Stimulated activated CD8-positive, alpha-beta memory T cell treated with anti-CD3 and anti-CD28 coated beads, Interleukin-4, amount 100 ng/mL, for 24 hours (primary cell): ENCODE measurements at places on chromosomes 6 and 20.

DNA sequence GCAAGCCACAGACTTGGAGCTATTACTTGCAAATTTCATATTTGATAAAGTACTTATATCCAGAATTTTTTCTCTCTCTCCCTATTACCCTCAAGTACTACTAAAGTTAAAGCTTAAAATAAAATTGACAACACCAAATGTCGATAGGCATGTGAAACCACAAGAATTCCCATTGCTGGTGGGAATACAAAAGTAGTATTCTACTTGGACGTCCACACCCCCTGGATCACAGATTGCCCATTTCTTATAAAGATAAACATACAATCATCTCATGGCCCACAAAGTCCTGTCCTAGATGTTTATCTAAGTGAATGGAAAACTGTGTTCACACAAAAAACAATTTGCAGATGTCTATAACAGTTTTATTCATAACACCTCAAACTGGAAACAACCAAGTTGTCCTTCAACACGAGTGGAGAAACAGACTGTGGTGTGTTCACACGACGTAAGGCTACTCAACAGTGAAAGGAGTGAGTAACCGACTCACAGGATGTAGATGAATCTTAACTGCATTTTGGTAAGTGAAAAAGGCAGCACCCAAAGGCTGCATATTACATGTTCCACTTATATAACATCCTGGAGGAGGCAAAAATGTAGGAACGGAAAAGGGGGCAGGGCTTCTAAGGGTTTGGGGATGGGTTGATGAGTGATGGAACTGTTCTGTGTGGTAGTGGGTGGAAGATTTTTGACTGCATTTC, 297.4 kb downstream of the THBS2 start:
- no peak for DNase-seq

- DNase-seq = no peak
Observed at GRCh38 chr6:151807513-151808370, at the start of gene ESR1. ESR1 (plus strand) TSS chr6:151807682; CDS start chr6:151807913, 231 bp downstream.

DNA sequence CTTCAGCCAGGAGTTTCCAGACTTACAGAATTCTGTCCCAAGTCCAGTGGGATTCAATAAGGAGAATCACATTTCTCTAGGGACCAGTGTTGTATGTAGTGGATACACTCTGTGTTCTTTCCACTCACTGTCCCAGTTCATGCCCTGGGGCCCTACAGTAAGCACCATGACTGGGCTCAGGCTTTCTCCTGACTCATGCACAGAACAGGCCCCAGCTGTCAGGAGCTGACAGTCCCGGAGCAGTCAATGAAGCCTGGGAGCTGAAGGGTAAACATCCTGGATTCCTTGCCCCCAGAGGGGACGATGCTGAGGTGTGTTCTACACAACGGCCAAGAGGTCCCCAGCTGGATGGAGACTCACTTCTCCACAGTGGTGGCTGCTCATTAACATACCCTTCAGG, 40.2 kb upstream of the LRFN2 start:
- no peak for DNase-seq

- DNase-seq = no peak
Observed at GRCh38 chr6:152166897-152167296, 359.4 kb downstream of the ESR1 start.

DNA sequence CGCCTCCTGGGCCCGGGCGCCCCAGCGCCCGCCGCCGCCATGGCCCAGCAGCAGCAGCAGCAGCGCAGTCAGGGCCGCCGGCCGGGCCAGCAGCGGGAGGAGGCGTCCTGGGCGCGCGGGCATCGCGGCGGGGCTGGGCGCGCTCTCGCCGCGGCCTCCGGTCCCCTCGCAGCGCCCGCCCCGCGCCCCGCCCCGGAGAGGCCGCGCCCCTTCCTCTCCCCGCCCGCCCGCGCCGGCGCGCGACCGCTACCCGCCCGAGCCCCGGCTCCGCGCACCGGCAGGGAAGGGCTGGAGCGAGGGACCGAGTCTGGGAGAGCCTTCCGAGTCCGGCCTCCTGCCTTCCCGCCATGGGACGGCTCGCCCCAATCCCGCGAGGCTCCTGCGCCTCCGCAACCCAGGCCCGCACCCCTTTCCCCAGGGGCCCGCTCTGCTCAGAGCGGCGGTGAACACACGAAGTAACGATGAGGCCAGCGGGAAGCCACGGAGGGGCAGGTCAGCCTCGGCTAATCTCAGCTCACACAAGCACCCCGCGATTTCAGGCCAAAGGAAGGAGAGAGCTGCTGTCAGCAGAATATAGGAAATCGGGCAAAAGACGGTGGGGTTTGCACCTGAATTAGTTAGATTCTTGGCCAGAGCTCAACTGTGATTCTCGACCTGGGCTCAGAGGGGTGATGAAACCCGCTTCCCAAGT, at the start of gene TXNDC5:
TXNDC5 (minus strand) TSS at position 135 of the 691 bp plus-strand sequence; CDS start at position 123, 12 bp downstream.
- DNase-seq = peak; percentile 65

DNA sequence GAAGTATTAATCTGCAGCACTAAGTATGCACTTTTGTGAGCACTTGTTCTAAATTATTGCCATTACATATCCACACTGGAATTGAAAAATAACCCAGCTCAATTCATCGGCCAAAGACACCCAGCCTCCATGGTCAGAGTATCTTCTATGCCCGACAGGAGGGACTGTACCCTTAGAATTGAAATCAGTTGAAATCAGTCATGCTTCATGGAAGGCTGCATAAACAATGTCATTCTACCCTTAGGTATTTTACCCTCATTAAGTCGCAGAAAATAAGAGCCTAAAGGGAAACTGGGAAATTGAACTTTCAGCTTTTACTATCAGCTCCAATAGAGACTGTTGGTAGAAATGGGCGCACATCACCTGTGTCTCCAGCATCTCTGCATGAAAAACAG, 2.9 kb upstream of the RAMACL start:
- no peak for DNase-seq

GRCh38 chr20:10090588-10091166, 55.9 kb downstream of the ANKEF1 start:
- DNase-seq = no peak

DNA sequence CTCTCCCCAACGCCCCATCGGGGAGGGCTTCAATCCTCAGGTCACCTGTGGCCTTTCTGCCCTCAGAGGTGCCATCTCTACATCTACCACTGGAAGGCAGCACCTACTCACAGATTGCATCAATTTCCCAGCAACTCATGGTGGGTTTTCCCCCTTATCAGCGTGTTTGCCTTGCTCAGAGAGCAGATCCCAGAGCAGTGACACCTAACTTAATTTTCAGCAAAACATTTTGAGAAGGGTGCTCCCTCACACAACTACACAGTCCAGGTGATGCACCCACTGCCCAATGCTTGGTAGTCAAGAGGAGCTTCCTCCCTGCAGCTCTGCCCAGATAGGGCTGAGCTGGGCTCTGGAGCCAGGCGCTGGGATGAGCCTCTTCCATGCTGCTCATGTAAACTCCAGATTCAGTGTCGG, 48.2 kb downstream of the PLG start:
- DNase-seq = no peak

GRCh38 chr6:22059126-22059525, 237.7 kb downstream of the PRL start:
- no peak for DNase-seq

DNA sequence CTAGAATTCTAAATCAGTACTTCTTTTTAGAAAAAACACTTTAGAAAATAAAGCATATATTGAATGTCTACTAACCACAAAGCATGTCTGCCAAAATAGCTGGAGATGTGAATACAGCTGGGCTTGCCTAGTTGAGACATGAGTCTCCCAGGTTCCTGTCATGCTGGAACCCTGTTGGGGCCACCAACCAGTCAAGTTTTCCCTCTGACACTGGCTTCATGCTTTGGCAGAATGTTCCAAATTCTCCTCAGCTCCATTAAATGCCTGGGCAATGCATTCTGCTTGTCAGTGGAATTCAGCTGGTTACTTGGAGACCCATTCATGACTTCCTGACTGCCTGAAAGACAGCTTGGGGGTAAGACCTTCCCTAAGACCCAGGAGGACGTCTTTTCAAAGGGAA, 87.2 kb downstream of the PRND start:
- no peak for DNase-seq

GRCh38 chr20:59948828-59949720, 8.9 kb downstream of the FAM217B start:
- DNase-seq = no peak

DNA sequence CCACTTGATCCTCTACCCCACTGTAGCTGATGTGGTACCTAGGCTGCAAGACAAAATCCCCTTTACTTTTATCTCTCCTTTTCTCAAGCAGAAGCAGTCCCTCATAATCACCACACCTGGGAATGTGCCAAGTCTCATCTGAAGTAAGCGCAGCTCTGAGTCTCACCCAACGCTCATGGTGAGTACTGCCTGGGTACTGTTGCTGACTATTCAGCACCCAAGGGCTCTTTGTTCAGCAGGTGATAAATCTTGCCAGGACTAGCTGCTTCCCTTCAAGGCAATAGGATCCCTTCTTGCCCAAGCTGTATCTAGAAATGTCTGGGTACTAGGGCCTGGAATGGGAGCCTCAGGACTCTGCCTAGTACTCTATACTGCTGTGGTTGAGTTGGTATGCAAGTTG, 70.9 kb downstream of the GCLC start:
- DNase-seq = no peak

DNA sequence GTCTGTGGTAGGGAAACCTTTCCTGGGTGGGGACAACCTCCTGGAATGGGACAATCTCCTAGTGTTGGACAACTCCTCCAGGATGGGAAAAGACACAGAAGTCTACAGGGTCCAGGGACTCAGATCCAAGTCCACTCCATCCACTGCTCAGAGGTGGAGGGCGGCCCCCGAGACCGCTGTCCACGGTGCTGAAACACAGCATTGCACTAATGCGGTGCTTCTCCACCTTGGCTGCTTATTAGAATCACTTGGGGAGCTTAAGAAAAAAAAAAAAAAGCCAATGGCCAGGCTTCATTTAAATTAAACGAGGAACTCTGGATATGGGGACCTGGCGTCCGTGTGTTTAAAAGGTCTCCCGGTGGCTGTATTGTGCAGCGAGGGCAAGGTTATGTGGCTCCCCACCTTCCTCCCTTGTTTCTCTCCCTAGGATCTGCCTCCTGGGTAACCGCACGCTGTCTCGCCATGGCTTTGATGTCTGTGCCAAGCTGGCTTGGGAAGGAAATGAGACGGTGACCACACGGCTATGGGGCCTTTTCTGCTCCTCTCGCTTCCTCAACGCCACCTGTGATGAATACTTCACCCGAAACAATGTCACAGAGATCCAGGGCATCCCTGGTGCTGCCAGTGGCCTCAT, 12.0 kb downstream of the SLC12A5 start:
- DNase-seq = peak; percentile 22

DNA sequence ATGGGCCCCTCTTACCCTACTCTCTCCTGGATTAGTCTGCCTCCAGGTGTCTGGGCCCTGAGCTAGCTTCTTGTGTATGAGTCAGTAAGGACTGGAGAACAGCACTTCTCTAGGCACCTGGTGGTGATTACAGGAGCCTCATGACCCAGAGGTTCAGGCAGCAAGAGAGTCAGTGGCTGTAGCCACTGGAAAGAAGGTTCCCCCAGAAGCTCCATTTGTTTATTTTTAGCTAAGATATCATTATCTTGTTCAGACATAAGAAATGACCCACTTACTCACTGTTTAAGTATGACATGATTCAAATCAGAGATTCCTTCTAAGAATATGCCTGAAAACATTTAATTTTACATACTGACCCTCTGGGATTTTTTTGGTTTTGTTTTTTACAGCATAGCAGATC, 23.6 kb upstream of the SLC4A11 start:
- no peak for DNase-seq

DNA sequence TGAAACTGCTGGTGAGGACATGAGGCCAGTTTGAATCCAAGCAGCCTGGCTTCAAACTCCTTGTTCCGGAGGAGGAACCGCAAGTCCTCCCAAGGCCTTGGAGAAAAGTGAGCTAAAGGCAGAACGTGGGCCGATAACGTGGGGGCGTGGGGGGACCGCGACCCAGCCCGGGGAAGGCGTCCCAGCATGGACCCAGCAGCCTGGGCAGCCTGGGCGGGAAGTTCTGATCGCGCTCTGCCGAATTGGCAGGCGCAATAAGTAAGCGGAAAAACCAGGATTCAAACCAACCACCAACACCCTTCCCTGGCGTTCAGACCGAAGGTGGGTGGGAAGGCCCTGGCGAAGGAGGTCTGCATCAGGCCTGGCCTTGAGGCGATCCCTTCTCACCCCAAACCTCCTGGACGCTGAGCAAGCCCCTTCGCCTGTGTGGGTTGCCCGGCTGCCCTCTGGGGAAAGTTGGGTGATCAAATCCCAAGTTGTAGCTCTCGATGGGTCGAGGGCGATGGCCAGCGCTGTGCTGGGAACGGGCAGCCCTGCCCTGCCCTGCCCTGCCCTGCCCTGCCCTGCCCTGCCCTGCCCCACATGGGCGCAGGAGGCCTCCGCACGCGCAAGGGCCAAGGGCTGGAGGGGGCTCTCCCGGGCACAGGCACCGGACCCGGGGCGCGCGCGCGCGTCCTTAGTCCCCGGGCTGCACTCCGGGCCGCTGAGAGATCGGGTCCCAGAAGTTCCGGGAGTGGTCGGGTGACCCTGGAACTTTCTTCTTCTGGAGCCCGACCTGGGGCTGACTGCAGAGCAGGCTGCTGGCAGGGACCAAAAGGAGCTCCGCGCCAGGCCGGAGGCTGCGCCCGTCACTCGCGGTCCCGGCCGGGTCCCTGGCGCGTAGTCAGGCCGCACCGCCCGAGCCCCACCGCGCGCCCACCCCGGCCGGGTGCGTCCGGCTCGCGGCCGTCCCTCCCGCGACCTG, 637 bp upstream of the SLC22A3 start:
- DNase-seq = no peak

DNA sequence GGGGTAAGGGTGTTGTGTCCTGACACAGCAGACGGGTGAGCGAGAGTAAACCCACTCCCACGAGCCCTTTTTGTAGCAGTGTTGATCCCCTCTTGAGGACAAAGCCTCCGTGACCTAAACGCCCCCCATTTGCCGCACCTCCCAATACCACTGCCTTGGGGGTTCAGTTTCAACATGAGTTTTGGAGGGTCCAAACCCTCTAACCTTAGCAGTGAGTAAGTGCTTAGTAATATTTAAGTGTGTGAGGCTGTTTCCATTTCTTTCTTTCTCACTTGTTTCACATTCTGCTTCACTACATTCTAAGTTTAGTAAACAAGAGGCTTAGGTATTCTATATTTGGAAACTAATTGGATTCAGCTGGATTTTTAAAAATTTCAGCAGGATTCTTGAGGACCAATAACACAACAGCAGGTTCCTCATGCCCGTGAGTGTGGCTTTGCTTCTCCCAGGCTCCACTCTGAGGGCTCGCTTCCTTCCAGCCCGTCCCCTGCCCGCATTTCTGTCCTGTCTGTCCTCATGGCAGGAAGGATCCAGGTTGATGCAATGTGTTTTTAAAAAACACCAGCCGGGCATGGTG, 41.2 kb downstream of the SNX9 start:
- no peak for DNase-seq
